ENCODE measurements at places on chromosomes 16 and 17. TPM values are rescaled to one million over a fixed set of nuclear protein-coding genes. Genes with fewer than 3 reads are reported as not detected.

The SCGB1C2 gene
- total RNA-seq = not detected

The CD19 gene
- not detected for total RNA-seq

The BRCA1 gene
- total RNA-seq = 6.4 TPM

The FAM222B gene
- 2.7 TPM for total RNA-seq

The ATP6V0D1 gene
- total RNA-seq = 63.0 TPM

The CCL17 gene
- total RNA-seq = not detected

The FAM171A2 gene
- total RNA-seq = 60.8 TPM

The RNF222 gene
- not detected for total RNA-seq

The ACAP1 gene
- total RNA-seq = not detected

The SLFN5 gene
- total RNA-seq = 4.4 TPM

The KRTAP3-3 gene
- not detected for total RNA-seq

The SERPINF2 gene
- total RNA-seq = 0.16 TPM

The TPSG1 gene
- total RNA-seq = not detected

The SLFN12L gene
- not detected for total RNA-seq

The RASD1 gene
- total RNA-seq = 9.2 TPM

The TPSD1 gene
- total RNA-seq = not detected

The KCNAB3 gene
- 2.7 TPM for total RNA-seq

The HAS3 gene
- 6.6 TPM for total RNA-seq

The TMEM238L gene
- total RNA-seq = not detected

The CAVIN1 gene
- total RNA-seq = 7.8 TPM

The COL1A1 gene
- total RNA-seq = 17.6 TPM

The ASB16 gene
- total RNA-seq = not detected

The OR3A3 gene
- total RNA-seq = not detected

The AATK gene
- total RNA-seq = 10.1 TPM

The CCL8 gene
- total RNA-seq = 0.16 TPM

The GNGT2 gene
- 0.31 TPM for total RNA-seq

The SLC16A6 gene
- total RNA-seq = 3.1 TPM

The ITGB4 gene
- 2.7 TPM for total RNA-seq

The KRT20 gene
- not detected for total RNA-seq

The FBXO39 gene
- total RNA-seq = not detected

The ZNF830 gene
- 18.4 TPM for total RNA-seq

The LPO gene
- total RNA-seq = not detected

The PRR15L gene
- total RNA-seq = not detected

The HOXB9 gene
- total RNA-seq = not detected

The DNAH17 gene
- total RNA-seq = under 0.01 TPM

The MYL11 gene
- total RNA-seq = 6.1 TPM

The DLG4 gene
- total RNA-seq = 131 TPM

The TUBG1 gene
- total RNA-seq = 10.3 TPM

The QRICH2 gene
- 6.1 TPM for total RNA-seq

The CLEC10A gene
- not detected for total RNA-seq

The TBX6 gene
- 0.16 TPM for total RNA-seq

The CRYM gene
- 66.6 TPM for total RNA-seq

The VWA3A gene
- total RNA-seq = 0.94 TPM

The CDC42EP4 gene
- total RNA-seq = 84.2 TPM

The TIMP2 gene
- 33.2 TPM for total RNA-seq

The DPEP3 gene
- total RNA-seq = not detected

The RAB26 gene
- 5.8 TPM for total RNA-seq

The MAP2K4 gene
- total RNA-seq = 102 TPM

Data from occipital lobe (tissue), 3 donors.